Activated CD4-positive, alpha-beta T cell treated with anti-CD3 and anti-CD28 coated beads for 24 hours (primary cell): ENCODE measurements at places on chromosomes 5 and 9.

GRCh38 chr5:112822456-112822855 is 38.6 kb upstream of the SRP19 start:
- no peak for DNase-seq

DNA sequence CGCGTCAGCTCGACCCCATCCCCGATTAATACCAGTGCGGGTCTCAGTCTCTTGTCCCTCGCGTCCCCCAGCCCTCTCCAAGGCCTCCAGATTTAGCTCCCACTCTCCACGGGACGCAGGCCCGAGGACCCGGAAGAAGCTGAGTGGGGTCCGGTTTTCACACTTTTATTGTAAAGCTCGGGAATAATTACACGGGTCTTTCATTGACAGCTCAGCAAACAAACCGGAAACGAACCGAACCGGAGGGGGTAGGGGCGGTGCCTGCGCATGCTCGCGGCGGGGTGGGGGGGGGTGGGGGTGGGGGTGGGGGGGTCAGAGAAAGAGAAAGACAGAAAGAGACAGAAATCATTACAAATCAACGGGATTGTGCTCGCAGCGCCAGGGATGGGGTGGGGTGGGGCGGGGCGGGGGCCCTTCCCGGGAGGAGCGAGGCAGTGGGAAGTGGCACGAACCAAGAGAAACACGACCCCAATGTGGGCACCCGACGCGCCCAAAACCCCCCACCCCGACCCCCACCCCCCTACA is 27.9 kb downstream of the PCDH1 start:
- peak; percentile 21 for DNase-seq

DNA sequence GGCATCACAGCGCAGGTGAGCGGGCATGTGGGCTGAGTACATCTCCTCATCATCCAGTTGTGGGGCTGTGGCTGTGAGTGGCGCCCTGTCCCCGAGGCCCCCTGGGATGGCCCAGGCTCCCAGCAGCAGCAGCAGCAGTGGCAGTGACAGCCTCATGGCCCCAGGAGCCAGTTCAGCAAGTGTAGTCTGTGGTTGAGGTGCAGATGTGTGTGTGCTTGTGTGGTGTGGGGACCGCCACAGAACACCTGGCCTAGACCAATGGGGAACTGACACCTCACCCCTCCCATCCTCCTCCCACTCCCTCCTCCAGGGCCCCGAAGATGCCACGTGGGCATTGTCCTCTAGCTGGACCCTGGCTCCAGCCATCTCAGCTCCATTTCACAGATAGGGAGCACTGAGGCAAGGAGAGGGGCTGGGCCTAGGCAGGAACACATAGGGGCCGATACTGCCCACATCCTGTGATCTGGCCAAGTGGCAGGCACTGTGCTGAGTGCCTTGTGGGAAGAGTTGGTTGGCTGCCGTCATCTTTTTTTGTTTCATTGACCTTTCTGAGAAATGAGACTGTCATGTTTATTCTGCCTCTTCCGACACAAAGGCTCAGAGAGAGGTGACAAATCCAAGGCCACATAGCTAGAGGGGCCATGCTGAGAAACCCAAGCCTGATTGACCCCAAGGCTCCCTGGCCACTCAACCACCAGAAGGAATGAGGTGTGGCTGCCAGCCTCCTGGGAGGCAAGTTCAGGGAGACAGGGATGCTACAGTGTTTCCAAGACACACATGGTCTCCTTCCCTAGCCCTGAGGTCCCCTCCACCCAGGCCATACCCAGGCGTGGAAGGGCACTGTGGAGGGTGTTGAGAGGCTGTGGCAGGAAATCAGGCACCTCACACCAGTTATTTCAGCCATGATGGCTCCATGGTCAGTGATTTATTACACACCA is at the start of gene MZB1:
TSS of gene MZB1 (minus strand) at position 213 of the 938 bp plus-strand sequence. CDS start at position 156, 57 bp downstream.
- no peak for DNase-seq

DNA sequence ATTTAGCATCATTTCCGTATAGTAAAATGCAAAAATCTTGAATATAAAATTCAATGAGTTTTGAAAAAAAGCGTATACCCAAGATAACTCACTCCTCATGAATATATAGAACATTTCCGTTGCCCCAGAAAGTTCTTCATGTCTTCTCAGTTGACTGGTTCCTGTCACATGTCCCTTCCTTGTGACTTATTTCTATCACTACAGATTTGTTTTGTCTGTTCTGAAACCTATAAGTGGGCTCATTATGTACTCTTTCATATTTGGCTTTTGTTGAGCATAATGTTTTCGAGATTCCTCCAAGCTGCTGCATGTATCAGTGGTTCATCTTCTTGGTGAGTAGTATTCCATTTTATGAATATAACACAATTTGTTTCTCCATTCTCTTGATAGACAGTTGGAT is 11.0 kb upstream of the HACD4 start:
- DNase-seq, result no peak

- no peak for DNase-seq
Observed at GRCh38 chr5:38465061-38465460, 91.4 kb downstream of the LIFR start.

DNA sequence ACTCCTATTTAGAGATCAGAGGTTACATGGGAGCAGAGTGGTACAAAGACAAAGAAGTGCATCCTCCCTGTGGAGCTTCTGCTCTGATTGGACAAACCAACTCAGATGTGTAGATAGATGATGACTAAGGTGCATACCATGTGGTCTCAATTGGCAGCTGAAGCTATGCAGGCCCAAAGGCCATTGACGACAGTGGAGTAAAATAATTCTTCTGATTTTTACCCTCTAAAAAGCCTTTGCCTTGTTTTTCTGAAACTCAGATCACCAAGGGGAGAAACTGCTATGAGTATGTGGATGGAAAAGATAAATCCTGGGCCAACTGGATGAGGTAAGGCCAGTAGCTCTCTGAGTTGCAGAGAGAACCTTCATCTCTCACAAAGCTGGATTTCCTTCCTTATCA is 15.6 kb downstream of the PRDM9 start:
- DNase-seq, result no peak

- DNase-seq, result no peak
Observed at GRCh38 chr5:44388321-44389089, 715 bp downstream of the FGF10 start.

DNA sequence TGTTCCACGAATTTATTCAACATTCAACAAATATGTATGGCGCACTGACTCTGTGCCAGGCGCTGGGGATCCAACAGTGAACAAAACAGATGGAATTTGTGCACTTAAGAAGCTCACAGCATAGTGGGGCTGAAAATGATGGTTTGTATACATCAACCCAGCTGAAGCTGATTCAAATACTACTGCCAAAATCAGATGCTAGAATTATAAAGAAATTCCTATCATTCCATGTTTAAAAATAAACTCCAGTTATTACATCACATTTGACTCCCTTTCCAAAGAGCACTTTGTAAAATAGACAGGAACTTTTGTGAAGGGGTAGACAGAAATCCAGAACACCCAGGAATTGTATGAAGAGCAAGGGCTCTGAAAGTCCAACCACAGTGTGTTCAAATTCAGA is 54.1 kb downstream of the ZNF608 start:
- no peak for DNase-seq

GRCh38 chr5:96997265-96997859 is 61.5 kb downstream of the LNPEP start:
- DNase-seq, result peak; percentile 8

- DNase-seq, result no peak
Observed at GRCh38 chr5:147448766-147449165, 61.1 kb downstream of the DPYSL3 start.

DNA sequence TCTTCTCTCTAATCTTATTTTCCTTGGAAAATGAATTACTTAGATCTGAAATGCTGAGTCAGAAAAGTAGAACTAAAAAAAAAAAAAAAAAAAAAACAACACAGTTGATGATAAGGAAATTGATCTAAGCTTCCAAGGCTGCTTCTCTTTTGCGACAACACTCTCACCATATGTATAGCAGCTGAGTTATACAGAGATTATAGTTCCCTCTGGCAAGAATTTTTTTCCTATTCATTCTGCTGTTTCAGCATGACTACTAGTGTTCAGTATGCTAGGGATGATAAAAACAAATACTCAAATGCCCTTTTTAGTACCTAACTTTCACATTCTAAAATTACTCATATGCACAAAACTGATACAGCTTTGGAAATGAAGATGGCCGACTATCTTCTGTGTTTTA is 267.3 kb downstream of the MLLT3 start:
- no peak for DNase-seq

DNA sequence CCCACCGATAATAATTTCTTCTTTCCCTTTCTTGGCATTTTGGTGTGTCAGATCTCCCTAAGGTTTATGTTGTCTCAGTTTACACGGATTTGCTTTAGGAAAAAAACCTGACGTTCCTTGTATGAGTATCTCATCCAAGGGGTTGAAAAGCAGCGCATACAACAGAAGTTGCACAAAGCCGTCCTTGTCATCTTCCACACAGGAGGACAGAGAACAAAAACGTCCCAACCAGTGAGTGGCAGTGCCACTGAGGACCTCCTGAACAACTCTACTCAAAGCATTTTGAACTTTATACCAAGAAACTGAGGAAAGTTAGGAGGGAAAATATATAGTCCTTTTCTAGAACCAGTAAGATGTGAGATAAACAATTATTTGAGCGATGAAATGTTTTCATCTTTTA is 547.0 kb downstream of the PDE4D start:
- no peak for DNase-seq

DNA sequence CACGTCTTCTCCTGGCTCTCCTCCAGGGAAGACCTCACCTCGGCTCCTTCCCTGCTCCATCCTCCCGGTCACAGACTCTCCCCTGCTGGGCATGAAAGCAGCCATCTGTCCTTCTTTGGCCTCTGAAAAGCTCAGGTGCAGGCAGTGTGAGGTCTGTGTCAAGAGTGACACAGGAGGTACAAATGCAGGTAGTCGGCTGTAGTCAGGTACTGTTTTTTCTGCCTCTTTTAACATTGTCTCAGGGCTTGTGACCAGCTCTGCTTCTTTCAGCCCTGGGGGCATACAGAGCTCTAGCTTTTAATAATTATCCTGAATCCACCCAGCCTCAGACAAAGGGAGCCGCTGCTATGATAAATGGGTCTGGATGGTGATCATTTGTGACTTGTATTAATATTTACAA is 46.4 kb downstream of the C5orf15 start:
- DNase-seq, result no peak

DNA sequence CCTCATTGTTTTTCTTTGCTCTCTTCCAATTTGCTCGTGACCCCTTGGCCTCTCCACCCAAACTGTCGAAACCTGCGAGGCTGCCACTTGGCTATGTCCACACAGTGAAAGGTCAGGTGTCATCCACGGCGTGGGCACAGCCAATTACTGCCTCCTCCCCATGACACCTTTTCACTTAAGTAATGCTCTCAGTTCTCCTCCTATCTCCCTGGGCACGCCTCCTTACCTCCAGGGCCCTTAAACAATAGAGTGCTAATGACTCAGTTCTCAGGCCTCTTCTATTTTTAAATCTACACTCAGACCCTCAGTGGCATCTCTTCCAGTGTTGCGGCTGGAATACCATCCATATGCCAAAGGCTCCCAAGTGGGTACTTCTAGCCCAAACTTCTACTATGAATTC is 256.8 kb downstream of the ROR2 start:
- DNase-seq, result no peak

- no peak for DNase-seq
Observed at GRCh38 chr5:59218424-59219045, 635.7 kb downstream of the RAB3C start.
